Activated CD8-positive, alpha-beta memory T cell treated with anti-CD3 and anti-CD28 coated beads for 1 hour (primary cell): ENCODE measurements at places on chromosomes 6 and 20.

- no peak for DNase-seq
These were observed 37.2 kb downstream of the CPXM1 start for GRCh38 chr20:2763186-2763585.

- DNase-seq = no peak
These were observed 24.5 kb downstream of the ARID1B start for GRCh38 chr6:156801712-156802111.

DNA sequence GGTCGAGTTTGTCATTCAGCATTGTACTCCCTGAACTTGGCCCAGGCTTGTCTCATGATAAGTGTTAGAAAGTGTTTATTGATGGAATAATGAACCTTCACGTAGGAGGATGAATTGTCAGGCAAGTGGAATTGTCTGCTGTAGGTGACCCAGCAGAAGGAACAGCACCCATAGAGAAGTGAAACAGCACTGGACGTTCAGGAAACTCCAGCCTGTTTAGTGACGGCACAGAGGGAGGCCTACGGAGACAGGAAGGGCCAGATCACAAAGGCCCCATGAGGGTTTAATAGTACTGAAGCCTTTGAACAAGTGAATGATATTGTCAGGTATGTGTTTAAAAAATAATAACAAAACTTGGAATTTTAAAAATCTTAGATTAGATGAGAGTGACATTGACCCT is 2.9 kb downstream of the STX11 start:
- DNase-seq = no peak

DNA sequence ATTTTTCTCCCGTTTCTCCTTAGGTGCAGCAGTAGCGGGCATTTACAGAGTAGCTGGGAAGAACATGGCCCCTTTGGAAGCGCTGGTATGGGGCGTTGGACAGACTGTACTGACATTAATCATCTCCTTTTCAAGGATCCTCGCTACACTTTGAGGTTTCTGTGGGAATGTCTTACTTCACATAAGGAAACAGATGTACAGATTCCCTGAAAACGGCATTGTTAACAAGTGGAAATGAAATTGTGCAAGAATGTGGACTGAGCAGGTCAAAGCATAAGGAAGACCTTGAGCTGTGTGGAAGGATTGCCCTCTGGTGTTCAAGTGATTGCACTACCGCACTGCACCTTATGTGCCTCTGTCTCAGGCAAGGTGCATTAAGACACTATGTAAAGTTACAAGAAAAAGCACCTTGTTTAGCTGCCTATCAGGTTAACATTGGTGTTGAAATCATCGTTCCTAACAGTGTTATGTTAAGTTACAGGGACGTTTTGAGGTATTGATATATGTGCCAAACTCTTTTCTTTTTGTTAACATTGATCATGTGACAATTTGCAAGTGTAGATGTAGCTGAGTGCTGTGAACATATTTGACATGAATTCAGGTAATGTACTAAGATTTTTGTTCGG is 38.0 kb downstream of the TMEM170B start:
- no peak for DNase-seq

DNA sequence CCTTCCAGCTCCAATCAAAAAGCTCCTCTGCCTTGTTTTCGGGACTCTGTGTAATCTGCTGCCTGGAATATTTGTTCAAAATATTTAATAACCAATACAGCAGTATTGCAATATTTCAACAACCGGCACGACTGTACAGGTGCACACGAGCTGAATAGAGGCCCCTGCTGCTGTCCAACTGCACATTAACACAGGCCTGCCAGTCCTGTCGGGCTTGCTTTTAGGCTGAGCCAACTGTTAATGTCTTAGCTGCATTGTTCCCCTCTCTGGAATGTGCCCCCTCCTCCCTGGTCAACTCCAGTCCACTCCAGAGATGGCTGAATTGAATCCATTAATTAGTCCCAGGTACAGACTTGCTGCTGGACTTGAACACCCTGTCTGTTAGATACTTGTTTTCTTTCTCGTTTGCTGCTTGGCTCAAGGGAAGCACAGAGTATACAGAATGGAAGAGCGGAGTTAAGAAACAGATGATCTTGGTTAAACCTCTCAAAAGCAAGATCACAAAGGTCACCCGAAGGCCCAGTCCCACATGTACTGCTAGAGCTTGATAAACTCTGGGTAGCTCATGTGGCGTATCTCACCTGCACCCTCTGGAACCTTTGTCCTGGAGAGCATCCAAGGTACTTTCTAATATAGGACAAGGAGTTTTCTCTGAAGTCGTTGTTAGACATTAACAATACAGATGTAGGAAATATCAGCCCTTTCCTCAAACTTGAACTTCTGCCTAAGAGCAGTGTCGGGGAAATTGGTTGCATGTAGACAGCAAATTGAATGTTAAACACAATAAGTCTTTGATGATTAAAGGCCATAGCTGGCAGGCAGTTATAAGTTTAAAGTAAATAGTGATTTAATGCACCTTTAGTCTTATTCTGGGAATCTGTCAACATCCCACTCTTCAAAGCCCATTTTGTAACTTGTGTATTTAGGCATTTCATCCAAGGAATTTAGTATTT is 31.9 kb downstream of the SHLD1 start:
- no peak for DNase-seq

DNA sequence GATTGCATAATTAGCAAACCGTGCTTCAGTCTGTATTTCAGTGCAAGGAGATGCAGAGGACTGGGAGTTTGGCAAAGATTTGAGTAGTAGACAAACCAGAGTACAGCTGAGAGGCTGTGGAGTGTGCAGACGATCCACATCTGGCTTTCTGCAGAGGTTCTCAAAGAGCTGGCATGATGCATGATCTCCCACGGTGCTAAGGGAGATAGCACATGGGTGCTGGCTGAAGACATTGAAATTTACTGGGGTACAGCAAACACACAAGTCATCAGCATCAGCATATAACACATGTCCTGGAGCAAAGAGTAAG is 79.0 kb upstream of the FAM184A start:
- no peak for DNase-seq

GRCh38 chr6:31979238-31979898 is 2.5 kb upstream of the C4A start:
- DNase-seq = no peak

GRCh38 chr6:93516441-93516840 is 97.1 kb upstream of the EPHA7 start:
- DNase-seq = no peak

DNA sequence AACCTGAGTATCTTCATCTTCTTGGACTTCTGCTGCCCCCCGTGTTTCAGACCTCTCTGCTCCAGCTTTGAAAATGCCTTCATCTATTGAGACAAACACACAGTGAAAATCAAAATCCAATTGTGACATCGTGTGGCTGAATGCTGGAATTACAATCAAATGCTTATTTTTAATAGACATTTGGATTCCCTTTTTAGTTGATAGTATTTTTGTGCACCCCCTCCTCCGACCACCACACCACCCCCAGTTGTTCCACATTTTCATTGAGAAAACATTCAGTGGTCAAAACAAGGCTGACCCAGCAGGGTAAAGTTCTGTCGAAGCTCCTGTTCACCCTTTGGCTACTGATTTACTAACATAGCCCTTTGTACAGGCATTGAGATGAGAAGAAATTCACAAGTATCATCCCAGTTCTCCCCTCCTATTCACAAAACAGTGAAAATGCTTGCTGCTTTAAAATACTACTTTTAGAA is 79.0 kb downstream of the NRSN1 start:
- no peak for DNase-seq

DNA sequence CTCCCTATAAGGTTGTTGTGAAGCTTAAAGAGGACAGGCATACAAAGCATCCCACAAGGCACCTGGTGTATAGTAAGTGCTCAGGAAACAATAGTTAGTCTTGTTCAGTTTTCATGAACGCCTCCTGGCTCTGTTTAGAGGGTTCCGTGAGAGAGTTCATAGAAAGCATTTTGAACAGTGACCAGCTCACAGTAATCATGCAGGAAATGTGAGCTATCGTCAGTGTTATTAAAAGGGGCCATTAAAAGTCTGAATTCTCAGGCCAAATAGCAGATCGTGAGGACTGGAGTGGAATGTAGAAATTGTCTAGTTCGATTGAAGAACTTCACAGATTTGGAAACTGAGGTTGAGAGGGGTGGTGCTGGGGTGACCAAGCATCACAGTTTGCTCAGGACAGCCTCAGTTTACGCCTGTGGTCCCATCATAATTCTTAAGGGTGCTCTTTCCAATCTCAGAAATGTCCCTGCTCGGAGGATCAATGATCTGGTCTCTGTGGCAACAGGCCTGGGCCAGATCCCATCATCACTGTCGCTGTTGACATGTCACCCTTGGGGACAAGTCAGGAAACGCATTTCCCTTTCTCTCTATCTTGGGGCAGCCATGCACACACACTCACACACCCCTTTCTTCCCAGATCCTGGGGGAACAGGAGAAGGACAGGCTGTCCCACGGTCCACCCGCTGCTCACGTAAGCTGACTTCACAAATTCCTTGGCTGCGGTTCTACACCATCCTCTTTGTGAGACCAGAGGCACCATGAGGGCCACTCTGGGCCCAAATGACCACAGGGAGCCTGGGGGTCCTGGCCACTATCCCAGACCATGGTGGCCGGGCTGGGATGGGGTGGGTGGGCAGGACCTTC is 7.2 kb downstream of the TGM2 start:
- DNase-seq = no peak

DNA sequence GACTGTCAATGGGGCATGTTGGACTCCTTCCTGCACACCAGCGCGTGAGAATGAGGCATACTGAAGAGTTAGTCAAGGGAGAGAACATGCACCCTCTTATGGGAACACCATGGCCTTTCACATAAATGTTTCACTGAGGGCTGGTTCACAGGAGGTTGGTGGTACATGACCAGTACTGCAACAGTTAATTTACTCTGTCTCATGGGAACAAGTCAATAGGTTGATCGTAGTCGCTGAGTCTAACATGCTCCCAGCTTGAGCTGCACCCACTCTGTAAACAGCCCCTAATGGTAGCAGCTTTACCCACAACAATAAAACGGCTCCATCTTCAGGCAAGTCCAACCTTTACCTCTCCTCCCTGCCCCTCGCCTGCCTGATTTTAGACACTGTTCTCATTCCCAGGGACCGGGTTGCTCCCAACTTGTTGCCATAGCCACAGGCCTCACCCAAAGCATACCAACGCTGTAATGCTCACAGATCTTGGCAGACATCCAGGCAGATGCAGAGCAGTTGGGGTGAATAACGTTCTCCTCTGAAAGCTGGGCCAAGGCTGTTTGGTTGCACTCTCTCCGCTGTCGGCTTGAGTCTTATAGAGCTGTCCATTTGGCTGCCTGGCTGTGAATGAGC is 111.3 kb downstream of the LY86 start:
- DNase-seq = no peak

GRCh38 chr6:22680950-22681349 is 111.6 kb downstream of the HDGFL1 start:
- no peak for DNase-seq

DNA sequence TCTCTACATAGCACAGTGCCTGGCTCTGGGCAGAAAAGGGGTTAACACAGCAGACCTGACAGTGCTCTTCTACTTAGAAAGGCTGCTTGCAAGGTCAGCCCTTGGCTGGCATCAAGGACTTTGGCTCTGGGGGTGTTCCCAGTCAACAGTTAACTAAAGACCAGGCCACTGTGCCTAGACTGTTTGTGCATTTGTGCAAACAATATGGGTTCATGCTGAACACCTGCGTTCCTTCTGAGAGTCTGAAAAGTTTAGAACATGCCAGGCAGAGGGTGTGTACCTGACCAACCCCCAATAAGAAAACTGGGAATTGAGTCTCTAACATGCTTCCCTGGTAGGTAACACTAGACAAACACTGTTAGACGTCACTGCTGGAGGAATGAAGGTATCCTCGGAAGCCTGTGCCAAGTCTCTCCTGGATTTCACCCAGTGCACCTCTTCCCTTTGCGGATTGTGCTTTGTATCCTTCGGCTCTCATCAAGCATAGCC is 110.7 kb downstream of the PDE10A start:
- no peak for DNase-seq

GRCh38 chr6:37452522-37452921 is 19.5 kb downstream of the CMTR1 start:
- no peak for DNase-seq

DNA sequence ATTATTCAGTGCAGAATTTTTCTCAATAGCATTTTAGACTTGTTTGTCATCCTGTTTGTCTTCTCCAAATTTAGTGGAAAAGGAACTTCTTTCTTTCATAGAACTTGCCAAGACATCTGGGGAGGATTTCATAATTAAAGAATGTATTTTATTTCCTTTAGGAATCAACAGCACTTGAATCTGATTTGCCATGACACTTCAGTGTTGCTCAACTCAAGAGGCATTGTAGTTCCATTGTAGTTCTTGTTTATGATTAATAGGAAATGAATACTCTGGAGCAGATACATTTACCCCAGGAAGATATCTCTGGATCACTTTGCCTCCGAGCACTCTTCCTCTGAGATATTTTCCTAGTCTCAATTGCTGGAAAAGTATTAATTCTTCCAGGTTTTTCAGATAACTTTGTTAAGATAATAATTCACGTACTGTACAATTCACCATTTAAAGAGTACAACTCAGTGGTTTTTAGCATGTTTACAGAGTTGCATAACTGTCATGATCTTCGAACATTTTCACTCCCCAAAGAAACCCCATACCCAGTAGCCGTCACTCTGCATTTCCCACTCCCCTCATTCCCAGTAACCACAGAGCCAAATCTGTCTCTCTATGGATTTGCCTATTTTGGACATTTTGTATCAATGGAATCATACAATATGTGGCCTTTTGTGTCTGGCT is 29.7 kb downstream of the AKAP12 start:
- no peak for DNase-seq

- DNase-seq = no peak
These were observed 110.1 kb downstream of the PREP start for GRCh38 chr6:105292689-105293339.

- DNase-seq = no peak
These were observed 64.1 kb downstream of the KIZ start for GRCh38 chr20:21189761-21190523.

DNA sequence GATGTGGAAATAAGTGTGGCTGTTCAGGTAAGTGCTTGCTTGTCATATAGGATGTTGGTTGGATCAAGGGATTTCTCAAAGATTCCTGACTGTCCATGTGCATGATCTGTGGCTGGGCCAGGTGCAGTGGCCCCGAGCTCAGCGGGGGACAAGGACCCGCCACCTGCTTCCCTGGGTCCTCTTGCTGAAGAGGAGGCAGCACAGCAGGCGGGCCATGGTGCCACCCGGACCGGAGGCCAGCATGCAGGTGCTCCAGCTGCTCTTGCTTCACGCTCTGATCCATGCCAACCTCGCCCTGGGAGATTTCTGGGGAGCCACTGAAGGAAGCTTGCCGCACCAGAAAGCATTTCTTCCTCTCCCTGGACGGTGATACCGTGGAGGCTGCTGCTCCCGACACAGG is 173.8 kb downstream of the HIVEP2 start:
- no peak for DNase-seq

DNA sequence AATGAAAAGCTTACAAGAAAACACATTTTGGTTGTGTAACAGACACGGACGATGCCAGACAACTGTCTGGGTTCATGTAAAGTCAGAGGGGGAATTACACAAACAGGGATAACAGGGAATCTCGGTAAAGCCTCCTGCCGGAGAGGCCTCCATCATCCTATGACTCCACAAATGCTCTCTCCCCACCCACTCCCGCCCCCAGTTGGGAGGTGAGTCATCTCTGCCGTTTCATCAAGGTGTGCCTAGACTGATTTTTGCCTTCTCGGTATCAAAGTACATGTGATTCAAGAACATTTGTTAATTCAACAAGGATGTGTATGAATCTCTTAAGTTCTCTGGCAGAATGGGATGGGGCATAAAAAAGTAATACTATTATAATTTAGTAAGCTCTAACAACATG is 304.9 kb upstream of the PRDM1 start:
- DNase-seq = peak; percentile 11
